ENCODE measurements at places on chromosomes 11 and 22.

GRCh38 chr11:8908099-8908498, 2.9 kb upstream of the AKIP1 start:
- no peak for DNase-seq

GRCh38 chr11:46845740-46846509, at the start of gene CKAP5:
TSS of gene CKAP5 (minus strand) at chr11:46846280. CDS start at chr11:46821231, 25,049 bp downstream.
- DNase-seq, result peak; percentile 97

DNA sequence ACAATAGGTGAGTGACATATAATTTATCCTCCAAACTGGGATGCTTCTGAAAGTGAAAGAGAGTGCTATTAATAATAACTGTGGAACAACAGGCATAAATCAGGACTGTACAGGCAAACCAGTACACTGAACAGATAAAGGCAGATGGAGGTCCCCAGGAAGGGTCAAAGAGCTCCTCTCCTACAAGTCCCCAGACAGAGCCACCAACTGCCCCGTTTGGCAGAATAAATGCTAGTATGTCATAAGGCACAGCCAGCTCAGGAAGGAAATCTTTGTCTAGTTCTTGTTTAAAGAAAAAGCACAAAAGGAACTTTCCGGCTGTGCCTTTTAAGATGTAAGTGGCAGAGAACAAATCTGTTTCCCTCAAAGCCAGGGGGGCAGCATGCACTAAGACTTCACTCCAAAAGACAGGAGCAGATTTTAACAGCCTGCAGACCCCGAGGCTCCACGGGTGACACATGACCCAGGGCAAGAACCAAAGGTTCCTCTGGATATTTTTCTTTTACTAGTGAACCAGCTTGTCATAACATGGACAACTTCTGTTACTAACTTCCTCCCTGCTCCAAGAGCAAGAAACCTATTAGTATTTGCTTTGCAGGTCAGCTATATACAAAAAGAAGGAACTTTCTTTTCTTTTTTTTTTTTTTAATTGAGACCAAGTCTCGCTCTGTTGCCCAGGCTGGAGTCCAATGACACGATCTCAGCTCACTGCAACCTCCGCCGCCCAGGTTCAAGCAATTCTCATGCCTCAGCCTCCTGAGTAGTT, 50.2 kb downstream of the MYH9 start:
- no peak for DNase-seq

DNA sequence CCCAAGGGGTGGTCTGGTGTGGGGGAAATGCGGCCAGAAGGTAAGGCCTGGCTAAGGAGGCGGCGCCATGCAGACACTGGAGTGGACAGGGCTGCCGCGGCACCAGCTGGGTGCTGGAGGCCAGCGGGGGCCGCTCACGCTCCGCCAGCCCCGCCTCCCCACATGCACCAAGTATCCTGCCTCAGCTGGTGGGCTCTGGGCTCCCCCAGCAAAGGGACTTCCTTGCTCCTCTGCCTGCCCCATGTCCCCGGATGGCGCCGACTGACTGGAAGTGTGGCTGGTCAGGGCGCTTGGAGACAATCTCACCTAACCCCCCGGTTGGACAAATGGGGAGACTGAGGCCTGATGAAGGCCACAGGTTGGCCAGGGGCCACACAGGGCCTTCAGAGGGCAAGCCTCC, 7.6 kb upstream of the CHADL start:
- no peak for DNase-seq

GRCh38 chr11:60633645-60634044, 65.8 kb upstream of the MS4A8 start:
- DNase-seq, result no peak

- DNase-seq, result no peak
These were observed 93.6 kb upstream of the CRYBB3 start for GRCh38 chr22:25105817-25106650.

DNA sequence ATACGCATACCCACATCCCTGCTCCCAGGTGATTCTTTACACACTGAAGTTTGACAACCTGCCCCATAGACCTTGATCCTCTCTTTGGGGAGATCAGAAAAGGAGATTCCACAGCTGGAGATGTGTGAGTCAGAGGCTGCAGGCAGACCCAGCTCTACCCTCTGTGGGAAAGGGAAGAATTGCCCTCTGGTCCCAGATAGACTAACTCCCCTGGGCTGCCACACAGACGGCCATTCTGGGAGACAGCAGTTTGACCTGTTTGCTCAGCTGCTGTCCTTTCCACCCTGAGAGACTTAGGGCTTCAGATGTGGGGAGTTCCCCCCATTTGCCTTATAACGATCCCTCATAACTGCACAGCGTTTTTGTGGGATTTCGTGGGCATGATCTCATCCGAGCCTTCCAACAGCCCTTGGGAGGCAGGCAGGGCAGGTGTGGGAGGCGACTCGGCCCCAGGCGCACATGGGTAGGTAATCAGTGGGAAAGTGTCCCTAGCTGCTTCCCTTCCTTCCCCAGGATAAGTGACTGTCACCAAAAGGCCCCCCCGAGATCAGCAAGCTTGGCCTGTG, 14.1 kb downstream of the FAM83F start:
- no peak for DNase-seq

- DNase-seq, result no peak
These were observed 33.8 kb downstream of the BUD13 start for GRCh38 chr11:116738975-116739374.

- DNase-seq, result peak; percentile 87
These were observed 61.8 kb upstream of the PRODH start for GRCh38 chr22:18997925-18998315.

DNA sequence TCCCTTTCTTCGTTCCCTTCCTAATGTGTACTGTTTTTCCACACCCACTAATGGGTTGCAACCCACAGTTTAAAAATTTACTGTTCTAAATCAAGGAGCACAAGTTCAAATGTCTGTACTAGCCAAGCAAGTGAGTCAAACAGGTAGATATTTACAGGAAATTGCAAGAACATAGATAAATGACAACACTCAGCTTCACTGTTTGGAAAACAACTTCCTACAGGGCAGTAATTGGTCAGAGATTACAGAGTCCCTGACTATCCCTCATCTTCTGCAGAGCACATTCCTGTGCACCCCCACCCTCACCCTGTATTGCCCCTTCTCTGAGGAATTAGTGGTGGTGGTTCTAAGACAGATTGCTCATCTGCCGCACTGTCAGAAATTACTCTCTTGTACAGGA, 1.9 kb downstream of the SERPING1 start:
- DNase-seq, result no peak

DNA sequence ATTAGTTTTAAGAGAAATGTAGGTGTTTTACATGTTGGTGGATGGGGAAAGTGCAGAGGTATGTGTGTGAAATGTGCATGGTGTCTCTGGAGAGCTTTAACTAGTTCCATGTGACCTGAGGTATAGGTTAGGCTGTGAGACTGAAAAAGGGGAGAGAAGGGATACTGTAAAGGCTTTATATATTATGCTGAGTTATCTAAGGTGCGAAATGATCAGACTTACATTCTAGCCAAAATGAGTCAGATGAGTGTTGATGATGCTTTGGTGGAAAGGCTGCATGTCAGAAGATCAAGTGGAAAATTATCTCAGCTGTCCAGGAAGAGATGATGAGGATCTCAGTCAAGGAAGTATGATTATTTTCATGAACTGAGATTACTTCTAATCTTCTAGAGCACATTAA, 15.8 kb downstream of the ACAT1 start:
- DNase-seq, result no peak

DNA sequence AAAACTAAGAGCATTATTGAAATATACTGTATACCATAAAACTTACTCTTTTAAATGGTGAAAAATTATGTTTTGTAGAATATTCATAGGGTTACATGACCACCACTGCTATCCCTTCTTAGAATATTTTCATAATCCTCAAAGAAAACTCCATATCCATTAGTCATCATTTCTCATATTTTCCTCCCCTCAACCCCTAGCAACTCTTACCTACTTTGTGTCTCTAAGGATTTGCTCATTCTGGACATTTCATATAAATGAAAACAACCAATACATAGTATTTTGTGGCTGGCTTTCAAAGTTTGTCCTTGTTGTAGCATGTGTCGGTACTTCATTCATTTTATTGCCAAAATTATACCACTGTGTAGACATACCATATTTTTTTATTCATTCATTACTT, 863.8 kb downstream of the KCNA4 start:
- no peak for DNase-seq

- no peak for DNase-seq
These were observed 11.0 kb upstream of the GRAMD4 start for GRCh38 chr22:46609175-46609690.

GRCh38 chr22:43421914-43422615, 10.3 kb downstream of the MPPED1 start:
- DNase-seq, result no peak

GRCh38 chr11:117489999-117490679, 162.5 kb downstream of the CEP164 start:
- DNase-seq, result no peak

DNA sequence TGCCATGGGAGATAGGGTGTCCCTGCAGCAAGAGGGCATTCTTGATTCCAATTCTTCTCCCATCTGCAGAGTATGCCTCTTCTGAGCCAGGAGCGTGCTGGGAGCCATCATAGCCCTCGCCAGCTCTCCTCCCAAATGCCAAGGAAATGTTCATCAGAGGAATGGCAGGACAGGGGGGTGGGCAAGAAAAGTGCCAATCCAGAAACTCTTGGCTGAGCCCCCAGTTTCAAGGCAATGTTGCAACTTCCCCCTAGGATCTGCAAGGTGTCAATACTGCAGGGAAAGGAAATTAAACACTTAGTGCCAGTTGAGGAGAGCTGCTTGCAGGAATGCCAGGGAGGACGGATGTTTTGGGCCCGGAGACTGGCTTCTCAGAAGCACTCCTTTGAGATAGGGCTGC, 94.8 kb upstream of the PRDM11 start:
- no peak for DNase-seq

GRCh38 chr11:129722529-129722928, 93.1 kb upstream of the TMEM45B start:
- DNase-seq, result no peak

All from spinal cord (tissue), 10 donors.